NCI-H526 treated with DMSO at 0.1 percent for 48 hours (cell line): ENCODE measurements at places on chromosomes 6 and 20.

- DNase-seq: no peak
Observed at GRCh38 chr6:20955131-20955530, 420.9 kb downstream of the CDKAL1 start.

DNA sequence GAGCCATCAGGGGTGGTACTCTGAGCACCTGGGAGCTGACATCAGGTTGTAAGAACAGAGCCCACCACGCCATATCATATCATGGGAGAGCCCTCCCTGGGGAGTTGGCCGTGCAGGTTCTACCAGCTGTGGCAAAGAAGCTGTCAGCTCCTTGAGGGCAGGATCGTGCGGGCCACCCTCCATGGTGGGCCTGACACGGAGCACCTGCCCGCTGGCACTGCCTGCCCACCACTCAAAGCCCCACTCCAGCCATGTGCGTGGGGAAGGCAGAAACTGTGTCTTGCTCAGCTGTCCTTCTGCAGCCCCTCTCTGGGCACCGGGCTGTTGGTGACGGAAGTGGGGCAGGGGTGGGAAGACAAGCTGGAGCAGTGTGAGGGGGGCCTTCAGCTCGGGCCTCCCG lies 14.3 kb downstream of the PRPH2 start:
- DNase-seq: no peak

GRCh38 chr20:10916312-10916711 lies 242.5 kb upstream of the JAG1 start:
- no peak for DNase-seq

GRCh38 chr6:141580988-141581552 lies 551.7 kb upstream of the GJE1 start:
- no peak for DNase-seq

DNA sequence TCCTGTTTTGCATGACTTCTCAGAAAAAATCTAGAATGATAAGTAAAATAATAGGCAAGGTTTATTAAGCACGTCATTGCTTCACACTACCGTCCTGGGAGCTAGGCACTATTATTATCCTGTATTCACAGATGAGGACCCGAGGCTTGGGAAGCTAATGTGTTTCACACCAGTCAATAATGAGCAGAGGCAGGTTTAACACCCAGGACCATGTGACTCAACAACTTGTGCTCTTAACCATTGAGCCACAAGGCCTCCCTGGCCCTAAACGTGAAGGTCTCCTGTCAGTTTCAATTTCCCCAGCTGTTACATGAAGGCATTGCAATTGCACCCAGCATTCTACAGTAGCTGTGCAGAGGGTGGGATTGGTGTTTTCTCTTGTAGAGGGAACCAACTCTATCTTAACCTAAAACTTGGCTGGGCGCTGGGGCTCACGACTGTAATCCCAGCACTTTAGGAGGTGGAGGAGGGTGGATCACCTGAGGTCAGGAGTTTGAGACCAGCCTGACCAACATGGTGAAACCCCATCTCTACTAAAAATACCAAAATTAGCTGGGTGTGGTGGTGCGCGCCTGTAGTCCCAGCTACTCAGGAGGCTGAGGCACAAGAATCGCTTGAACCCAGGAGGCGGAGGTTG lies 191.2 kb downstream of the BCAS1 start:
- no peak for DNase-seq

DNA sequence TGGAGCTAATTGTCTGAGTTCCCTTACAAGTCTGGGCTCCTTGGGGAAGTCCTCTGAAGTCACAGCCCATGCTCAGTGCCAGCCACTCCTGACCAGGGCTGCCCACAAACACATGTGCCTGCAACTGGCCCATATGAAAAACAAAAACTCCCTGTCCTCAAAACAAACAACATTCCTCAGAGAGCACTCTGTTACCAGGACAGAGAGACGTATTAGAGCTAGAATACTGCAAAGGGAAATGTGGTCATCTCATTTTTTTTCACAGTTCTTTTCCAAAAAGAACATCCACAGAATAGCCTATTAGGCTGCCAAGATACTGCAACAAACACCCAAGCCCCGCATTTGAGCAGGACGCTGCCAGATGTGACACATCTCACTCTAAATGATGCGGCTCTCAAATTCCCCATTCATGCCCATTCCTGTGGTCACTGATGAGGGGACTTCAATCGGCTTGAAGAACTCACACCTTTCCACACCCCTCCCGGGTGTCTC lies 71.1 kb downstream of the SLC22A23 start:
- no peak for DNase-seq

DNA sequence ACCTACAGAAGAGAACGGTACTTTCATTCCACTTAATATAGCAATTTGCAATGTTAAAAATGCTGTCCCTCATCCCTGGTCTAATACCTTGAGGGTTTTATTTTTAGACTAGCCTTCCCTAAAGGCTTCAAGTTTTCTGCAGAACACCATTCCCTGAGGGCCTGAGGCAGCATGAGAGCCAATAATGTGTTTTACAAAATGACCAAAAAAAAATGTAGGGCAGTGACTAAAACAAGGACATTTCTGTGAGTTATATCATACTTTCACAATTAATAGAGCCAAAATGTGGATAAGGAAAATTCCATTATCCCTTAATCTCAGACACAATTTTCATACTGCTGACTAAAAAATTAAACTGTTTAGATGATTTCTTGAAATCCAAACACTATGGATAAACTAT lies 22.7 kb downstream of the GPR63 start:
- no peak for DNase-seq

- DNase-seq: no peak
Observed at GRCh38 chr6:140867336-140867735, 1265.4 kb upstream of the GJE1 start.

DNA sequence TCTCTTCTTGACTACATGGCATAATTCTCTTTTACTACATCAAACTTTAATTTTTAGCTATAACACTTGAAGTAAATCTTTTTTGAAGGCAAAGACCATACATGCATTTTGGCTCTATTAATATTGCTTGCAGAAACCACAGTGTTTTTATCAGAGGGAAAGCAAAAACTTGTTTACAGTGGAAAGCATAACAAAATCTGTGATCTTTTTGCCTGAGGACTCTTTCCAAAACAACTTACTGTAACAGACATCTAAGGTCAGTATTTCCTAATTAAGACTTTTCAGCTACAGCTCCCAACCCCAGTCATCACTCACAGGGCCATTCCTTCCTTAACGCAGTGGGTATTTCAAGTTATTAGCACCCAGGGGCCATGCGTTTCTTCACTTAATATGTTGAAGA lies 274.7 kb downstream of the CDKAL1 start:
- DNase-seq: no peak

DNA sequence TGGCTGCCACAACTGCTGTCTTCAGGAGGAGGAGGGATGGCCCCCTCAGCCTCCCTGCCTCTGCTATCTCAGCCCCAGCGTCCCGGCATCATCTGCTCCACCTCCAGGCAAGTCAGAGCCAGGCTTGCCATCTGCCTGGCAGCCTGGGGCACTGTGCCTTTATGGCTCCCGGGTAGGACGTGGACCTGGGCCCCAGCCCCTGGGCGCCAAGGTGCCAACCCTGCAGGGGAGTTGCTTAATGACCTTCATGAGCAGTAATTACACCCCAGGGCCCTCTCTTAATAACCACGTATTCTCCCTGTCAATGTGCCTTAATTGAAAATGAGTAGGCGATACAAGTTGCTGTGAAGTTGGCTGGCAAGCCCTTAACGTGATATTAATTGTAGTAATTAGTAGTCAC lies 122.1 kb upstream of the MLN start:
- no peak for DNase-seq

GRCh38 chr6:25192590-25193459 lies 86.3 kb upstream of the CARMIL1 start:
- no peak for DNase-seq

DNA sequence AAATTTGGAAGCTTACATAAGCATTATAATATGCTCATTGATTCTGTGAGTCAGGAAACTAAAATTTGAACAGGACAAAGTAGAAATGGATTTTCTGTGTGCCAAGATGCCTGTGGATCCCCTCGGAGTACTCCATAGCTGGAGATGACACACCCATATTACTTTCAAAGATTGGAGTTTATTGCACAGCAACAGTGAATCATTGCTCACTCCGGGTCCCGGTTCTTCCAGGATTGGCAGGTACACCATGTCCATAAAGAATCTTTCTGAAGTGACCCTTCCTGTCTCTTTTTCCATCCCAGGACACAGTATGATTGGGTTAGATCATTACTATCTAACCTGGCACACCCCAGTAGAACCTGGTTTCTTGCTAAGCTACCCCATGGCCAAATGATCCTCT lies 2.7 kb upstream of the BTN2A2 start:
- DNase-seq: no peak

DNA sequence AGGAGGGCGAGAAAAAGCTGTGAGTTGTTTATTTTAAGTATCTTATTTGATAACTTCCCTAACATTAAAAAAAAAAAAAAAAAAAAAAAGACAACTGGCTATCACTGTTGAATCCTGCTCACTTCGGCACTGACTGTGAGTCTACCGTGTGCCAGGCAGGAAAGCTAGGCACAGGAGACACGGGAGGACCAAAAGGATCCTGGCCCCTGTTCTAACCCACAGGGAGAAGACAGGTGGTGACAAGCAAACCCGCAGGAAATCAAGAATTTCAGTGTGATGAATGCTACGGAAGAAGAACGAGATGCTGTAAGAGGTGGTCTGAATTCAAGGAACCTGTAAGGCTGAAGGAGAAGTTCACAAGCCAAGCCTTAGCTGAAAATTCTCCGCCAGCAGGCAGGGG lies 94.7 kb upstream of the NFATC2 start:
- no peak for DNase-seq

GRCh38 chr6:156778454-156779205 lies 1.5 kb downstream of the ARID1B start:
- DNase-seq: no peak

GRCh38 chr20:20594171-20594530 lies 118.3 kb downstream of the RALGAPA2 start:
- peak; percentile 49 for DNase-seq

GRCh38 chr20:51335329-51335841 lies 207.1 kb downstream of the NFATC2 start:
- no peak for DNase-seq

- no peak for DNase-seq
Observed at GRCh38 chr20:38304845-38305447, 990 bp downstream of the BPI start.

DNA sequence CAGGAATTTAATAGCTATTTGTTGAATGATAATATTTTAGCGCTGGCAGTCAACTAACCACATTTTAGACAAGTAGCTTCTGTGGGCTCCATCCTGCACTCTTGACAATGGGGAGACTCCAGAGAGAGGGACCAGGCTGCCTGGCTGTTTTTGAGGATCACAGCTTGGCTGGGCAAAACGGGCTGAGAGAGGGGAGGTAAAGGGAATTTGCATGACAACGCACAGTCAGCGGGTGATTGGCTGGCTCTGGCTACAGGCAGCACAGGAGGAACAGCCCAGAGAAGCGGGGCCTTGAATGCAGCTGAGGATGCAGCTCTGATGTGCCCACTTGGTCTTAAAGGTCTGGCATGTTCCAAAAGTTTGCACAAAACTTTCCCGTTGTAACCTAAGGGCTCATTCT lies 41.2 kb downstream of the LRFN2 start:
- no peak for DNase-seq

- DNase-seq: no peak
Observed at GRCh38 chr20:11808841-11809240, 108.9 kb upstream of the BTBD3 start.

DNA sequence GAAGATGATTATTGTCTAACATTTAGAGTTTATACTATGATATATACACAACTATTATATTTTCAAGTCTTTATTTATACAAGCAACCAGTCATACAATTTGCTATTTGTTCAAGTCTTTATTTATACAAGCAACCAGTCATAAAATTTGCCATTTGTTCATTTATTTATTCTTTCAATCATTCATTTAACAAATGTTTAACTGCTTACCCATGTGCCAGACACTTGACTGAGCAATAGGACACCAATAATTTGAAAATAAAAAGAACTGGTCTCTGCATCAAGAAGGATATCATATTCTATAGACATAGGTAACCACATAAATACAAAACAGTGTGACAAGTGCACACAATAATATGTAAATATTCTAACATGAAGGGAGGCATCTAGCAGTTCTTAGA lies 20.3 kb downstream of the GRIK2 start:
- no peak for DNase-seq

- DNase-seq: no peak
Observed at GRCh38 chr20:47991875-47992488, 206.7 kb upstream of the SULF2 start.

- DNase-seq: no peak
Observed at GRCh38 chr20:42392442-42392841, 774.3 kb upstream of the CHD6 start.

GRCh38 chr20:19048995-19049501 lies 163.4 kb upstream of the SLC24A3 start:
- peak; percentile 22 for DNase-seq

GRCh38 chr6:45807311-45808041 lies 208.2 kb downstream of the CLIC5 start:
- no peak for DNase-seq

DNA sequence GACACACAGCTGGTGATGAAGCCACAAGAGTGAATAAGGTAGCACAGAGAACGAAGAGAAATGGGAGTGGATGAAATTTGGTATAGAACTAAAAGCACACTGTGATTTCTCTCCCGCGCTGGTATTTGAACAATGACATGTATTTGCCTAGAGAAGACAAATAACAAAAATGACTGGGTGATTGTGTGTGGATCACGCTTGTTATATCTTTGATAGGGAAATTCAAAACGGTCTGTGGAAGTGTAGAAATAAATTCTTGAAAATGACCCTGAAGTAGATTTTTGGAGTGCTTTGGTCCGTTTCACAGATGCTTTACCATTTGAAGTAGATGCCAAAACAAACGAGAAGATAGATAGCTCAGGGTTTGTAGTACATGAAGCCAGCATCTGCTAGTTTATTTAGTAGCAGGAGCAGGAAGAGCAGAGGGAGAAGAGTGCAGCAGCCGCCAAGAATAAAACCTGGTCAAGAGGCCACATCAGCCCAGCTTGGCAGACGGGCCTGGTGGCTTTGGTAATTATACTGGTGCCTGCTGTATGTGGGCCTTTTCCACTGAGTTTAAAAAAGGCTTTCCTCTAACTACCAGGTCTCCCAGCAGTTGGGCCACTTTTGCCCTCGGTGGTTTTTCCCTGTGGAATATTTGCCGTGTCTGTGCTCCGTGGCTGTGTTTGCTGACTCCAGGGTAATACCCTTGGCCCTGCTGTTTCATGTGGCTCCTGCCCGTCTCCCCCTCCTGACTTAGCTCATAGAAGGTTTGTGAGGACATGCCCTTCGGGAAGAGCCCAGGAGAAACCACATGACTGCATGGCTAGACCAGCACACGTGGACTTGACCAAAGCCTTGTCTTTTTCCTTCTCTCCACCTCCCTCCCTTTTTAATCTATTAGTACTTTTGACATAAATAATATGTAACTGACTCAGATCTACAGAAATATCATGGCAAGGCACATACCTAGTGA lies 294.0 kb downstream of the SOX4 start:
- DNase-seq: no peak
